ENCODE measurements at places on chromosomes 2 and 18.

GRCh38 chr2:27798486-27798885 lies 27.0 kb downstream of the MRPL33 start:
- DNase-seq, result no peak

- DNase-seq, result no peak
These were observed 246.3 kb upstream of the SIX2 start for GRCh38 chr2:45255563-45255962.

GRCh38 chr2:241074065-241074818 lies 27.8 kb downstream of the MTERF4 start:
- DNase-seq, result no peak

- no peak for DNase-seq
These were observed 19.9 kb upstream of the BCL2L11 start for GRCh38 chr2:111100765-111101162.

DNA sequence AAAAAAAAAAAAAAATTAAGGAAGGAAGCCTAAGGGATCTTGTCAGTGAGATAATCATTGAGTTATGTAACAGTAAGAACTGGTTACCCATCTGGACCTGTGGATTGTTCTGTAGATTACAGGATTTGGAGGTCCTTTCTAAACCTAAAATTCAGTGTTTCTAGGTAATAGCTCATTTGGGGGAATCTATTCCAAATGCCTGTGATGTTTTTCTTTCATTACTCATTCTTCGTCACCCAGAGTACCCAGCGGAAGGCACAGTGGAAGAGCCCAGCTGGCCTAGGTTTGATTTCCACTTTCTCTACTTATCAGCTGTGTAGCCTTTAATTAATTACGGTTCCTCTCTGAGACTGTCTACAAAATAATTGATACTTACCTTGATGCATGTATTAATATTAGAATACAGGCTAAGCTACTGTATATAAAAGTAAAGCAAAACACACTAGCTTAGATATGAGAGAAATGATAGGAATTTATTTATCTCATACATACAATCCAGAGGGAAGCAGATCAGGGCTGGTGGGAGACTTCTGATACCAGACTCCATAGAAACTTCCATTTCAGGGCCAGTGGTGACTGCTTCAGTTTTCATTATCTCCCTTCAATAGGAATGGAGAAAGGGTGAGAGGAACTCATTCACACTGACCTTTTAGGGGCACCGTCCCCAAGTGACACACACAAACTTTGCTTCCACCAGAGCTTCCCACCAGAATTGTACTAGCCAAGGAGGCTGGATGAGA lies 115.8 kb upstream of the NOSTRIN start:
- DNase-seq, result no peak

DNA sequence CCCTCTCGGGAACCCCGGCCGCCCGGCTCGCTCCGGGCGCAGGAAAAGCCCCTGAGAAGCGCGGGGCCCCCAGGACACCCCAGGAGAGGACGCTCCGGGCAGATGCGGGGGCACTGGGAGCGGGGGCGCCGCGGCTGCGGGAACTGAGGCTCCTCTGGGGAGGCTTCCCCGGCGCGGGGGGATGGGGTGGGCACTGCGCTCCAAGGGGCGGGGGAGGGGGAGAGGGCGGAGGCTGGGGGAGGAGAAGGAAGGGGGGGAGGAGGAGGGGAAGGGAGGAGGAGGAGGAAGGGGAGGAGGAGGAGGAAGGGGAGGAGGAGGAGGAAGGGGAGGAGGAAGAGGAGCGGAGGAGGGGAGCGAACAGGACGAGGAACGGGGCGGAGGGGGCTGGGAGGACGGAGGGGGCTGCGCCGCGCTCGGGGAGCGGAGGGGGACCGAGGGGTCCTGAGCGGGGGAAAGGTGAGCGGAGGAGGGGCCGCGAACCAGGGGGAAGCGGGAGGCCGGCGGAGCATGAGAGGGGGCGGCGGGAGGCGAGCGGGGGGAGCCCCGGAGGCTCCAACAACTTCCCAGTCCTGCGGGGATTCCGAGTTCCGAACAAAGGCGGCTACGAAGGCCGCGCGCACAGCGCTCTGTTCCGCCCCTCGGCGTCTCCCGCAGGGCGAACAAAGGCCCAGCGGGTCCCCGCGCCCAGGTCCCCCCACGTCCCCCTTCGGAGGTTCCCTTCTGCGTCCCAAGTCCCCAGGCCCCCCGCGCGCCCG lies 742 bp downstream of the PXDN start:
- no peak for DNase-seq

- no peak for DNase-seq
These were observed 3.5 kb upstream of the CDC42EP3 start for GRCh38 chr2:37674946-37675345.

GRCh38 chr2:25308599-25308998 lies 33.1 kb downstream of the DNMT3A start:
- DNase-seq, result no peak

- no peak for DNase-seq
These were observed 6.0 kb downstream of the NEMP2 start for GRCh38 chr2:190528521-190529001.

DNA sequence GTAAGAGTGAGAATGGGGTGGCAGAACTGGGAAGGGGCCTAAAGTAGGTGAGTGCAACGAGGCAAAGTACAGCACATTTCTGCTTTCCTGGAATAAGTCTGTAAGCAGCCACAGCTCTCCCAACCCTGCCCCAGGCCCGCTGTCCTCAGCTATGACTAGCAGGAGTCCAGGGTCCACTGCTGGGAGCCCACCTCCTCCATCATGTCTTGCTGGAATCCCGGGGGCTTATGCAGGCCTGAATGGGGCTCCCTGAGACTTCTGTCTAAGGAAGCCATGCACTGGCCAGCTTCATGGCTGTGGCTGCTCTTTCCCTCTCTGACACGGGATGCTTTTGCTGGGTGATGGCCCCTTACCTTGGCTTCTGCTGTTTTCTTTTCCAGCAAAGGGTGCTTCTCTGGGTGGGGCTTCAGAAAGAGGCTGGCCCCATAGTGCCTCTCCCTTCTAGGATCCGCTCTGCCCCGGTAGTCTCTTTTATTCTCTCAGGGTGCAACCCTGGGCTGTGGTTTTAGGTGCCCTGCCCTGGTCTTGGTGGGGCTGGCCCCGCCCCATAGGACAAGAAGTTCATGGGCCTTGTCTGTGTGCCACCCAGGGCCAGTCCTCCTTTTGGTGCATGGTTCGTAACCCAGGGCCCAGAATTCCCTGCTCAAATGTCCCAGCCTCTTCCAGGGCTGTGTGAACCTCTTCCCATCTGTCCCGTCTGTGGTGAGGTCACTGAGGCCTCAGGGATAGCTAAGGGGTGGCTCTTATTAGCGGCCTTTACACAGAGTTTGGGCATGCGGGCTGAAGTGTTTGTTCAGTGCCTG lies 33.8 kb upstream of the POLE4 start:
- DNase-seq, result no peak

GRCh38 chr2:38260469-38260868 lies 116.6 kb downstream of the ATL2 start:
- DNase-seq, result no peak

Data from effector memory CD8-positive, alpha-beta T cell (primary cell).